ACHN (cell line): ENCODE measurements at places on chromosomes 5 and 9.

DNA sequence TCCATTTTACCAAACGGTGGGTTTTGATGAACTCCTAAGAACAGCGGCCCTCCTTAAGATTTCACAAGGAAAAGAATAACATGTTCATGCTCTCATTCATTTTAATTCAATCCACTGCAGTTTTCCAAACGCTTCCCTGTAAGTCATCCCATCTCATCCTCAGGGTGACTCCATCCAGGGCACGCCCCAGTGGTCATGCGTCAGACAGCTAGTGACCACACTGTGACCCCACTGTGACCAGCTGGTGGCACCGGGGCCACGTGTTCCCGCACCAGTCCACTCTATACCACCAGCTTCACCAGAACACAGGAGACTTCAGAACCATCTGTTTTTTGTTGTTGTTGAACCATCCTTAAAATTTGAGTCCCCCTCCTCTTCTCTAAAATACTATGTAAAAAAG lies 14.3 kb downstream of the ATPSCKMT start:
- DNase-seq = peak; percentile 75

- DNase-seq = no peak
Measured at GRCh38 chr9:28542928-28543327, 969.6 kb upstream of the C9orf72 start.

- DNase-seq = no peak
Measured at GRCh38 chr9:83420486-83420885, 117.7 kb downstream of the FRMD3 start.

DNA sequence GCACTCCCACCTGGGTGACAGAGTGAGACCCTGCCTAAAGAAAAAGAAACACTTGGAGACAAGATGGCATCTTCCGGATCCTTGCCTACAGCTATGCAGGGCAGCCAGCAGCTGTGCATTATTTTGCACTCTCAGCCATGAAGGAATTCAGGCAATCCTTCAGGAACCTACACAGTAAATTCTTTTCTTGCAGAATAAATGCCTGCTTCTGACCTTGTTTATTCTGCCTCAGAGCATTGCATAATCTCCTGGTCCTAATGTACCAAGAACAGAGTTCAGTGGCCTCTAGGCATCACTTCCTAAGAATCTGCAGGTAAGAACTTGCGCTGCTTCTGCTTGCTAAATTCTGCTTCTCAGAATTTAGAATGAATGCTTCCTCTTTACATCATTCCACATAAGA lies 16.8 kb downstream of the GLDC start:
- no peak for DNase-seq

DNA sequence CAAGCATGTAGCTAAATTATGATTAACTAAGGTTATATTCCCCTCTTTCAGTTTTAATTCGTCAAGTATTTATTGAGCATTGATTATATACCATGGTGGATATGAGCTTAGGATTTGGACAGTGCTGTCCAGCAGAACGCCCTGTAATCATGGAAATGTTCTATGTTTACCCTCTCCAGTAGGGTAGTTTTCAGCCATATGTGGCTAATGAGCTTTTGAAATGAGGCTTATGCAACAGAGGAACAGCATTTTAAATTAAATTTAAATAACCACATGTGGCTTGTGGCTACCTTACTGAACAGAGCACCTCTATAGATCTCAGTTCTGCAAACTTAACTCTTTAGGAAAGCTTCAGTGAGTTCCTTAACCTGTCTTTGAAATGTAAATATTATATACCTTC lies 59.1 kb downstream of the JMY start:
- DNase-seq = no peak

DNA sequence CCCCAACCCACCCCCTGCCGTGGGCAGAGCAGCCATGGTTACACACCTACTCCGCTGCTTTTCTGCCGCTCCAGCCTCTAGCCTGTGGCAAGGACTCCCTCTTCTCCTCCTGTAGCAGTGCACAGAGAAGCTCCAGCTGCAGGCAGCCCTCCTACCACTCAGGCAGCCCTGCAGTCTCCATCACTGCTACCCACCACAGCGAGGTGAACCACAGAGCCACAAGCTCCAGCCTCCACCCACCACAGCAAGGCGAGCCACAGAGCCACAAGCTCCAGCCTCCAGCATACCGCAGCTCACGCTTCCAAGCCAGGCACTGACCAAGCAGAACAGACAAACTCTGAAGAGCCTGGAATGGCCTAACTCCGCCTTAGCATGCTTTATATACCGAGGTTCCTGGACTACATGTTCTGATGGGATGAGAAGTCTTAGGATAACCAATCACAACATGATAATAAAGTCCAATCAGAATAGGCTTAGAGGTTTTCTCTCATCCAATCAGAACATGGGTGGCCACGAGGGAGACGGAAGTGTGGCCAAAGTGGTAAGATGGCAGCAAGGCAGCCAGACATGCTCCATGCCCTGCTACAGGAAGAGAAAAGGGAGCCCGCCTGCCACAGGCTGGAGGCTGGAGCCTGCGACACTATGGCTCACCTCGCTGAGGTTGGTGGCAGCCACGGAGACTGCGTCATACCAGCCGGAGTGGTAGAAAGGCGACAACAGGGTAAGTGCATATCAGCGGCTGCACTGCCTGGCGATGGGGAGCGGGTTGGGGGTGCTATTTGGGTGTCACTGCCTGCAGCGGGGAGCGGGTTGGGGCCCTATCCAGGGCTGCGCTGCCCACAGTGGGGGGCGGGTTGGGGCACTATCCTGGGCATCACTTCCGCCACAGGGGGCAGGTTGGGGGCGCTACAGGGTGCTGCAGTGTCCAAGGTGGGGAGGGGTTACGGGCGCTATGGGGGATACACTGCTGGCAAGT lies 75.8 kb upstream of the PCAT7 start:
- no peak for DNase-seq

GRCh38 chr5:148205044-148205806 lies 2.4 kb downstream of the SPINK6 start:
- no peak for DNase-seq

GRCh38 chr5:493758-494157 lies 30.5 kb downstream of the SLC9A3 start:
- no peak for DNase-seq

GRCh38 chr5:77431719-77432118 lies 60.4 kb downstream of the WDR41 start:
- no peak for DNase-seq

DNA sequence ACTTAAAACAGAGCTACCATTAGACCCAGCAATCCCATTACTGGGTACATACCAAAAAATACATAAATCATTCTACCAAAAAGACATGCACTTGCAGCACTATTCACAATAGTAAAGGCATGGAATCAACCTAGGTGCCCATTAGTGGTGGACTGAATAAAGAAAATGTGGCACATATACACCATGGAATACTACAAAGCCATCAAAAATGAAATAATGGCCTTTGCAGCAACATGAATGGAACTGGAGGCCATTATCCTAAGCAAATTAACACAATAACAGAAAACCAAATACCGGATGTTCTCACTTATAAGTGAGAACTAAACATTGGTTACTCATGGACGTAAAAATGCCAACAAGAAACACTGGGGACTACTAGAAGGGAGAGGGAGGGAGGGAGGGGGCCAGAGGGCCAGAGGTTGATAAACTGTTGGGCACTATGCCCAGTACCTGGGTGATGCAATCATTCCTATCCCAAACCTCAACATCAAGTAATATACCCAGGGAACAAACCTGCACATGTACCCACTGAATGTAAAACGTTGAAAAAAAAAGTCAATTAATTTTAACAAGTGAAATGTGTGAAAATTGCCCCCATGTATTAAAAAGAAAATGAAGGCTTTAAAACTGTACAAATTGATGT lies 24.5 kb upstream of the GPR150 start:
- DNase-seq = no peak

DNA sequence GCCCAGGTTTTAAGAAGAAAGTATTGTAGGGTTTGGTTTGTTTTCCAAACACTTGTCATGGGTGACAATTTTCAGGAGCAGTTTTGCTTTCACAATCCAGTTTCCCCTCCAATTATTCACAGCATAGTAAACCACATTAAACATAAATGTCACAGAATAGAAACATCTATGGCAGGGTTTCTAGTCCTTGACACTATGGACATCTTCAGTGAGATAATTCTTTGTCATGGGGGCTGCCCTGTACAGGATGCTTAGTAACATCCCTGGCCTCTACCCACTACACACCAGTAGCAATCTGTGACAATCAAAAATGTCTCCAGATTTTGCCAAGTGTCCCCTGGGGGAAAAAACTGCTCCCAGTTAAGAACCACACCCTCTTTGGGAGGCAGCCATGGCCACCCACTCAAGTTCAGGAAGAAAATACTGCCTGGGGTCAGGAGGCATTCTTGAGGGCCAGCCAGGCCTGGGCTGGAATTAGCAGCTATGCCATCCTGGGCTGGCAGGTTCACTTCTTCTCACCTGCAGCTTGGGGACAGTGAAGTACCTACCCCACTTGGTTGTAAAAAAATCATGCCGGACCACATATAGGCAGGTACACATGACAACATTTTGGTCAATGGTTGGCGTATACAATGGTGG lies 116.3 kb downstream of the HSD17B3 start:
- DNase-seq = no peak

- no peak for DNase-seq
Measured at GRCh38 chr9:126663661-126664072, 49.9 kb downstream of the LMX1B start.

DNA sequence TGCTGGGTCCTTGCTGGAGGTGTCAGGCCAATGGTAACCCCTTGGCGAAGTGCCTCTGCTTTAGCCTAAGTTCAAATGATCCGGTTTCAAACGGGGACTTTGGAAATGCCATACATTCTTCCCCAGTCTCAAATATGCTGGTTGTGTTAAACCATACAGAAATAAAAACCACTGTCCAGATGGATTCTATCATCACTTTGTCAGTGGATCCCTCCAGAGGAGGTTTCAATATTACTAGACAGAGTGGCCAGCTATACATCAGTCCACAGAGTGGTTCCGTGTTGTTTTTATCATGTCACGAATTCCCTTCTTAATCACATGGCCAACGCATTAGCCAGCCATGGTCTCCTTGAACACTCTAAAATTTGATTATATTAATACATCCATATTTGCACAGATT lies 7.3 kb upstream of the RANBP17 start:
- DNase-seq = no peak

DNA sequence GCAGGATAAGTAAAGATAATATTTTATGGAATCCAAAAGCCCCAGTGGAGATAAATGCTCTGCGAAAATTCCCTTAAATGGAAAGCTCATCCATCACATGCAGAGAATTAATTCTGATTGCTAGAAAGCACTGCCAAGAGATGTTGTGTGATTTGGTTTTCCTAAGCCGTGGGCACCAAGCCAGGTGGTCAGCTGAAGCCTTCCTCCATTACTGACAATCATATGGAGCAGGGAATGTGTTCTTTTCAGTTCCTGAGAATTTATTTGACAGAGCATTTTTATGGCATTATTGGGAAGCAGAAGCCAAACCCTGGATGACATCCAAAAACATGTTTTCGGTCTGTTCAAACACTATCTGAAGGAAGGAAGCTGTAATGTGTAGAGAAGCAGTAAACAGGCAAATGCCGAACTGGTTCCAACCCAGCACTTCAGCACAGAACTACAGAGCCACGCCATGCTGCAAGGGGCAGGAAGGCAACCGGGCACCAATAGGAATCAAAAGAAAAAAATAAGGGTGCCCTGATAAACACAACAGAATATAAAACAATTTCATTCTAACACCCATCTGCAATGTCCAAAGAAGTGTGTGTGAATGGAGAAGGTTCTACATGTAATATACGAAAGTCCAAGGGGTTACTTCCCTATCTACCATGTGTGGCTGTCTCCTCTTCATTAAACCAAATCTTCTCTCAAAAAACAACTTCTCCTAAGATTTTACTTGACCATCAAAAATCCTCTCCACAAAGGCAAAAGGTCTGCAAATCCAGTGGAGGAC lies 12.3 kb downstream of the ARSB start:
- no peak for DNase-seq

DNA sequence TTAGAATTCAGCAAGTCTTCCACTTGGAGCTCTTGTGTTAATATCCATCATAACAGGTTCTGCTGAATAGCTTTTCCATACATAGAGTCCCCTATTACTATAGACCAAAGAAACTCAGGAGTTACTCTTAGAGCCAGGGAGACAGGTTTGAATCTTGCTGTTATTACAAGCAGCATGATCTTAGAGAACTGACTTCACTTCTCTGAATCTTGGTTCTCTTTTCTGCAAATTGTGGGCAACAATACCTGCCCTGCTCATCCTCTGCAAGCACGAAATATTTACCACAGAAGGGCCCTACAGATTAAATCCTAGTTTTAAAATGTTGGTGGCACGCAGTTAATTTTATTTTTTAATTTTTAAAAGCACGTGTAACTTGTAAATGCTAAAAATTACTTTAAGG lies 111.7 kb downstream of the TLR4 start:
- DNase-seq = no peak

DNA sequence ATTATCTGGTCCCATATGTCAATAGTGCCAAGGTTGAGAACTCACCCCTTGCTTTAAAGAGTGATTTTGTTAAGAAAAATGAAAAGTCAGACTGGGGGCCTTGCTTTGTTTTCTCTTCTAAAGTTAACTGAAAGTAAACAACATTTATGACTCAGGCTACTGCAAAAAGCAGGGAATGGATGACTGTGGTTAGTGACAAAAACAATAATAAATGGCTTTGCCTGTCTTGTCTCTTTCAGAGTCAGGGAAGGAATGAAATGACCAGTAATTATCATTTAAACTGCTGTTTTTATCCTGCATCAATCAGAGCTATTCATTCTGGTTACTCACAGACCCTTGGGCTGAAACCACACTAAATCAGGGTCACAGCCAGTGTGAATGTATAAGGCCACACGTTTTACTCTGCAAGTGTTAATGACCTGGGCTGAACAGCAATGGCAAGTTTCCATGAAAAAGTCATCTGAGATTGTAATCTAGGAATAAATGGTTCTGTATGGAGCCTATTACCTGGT lies 112.2 kb downstream of the ZNF608 start:
- no peak for DNase-seq

DNA sequence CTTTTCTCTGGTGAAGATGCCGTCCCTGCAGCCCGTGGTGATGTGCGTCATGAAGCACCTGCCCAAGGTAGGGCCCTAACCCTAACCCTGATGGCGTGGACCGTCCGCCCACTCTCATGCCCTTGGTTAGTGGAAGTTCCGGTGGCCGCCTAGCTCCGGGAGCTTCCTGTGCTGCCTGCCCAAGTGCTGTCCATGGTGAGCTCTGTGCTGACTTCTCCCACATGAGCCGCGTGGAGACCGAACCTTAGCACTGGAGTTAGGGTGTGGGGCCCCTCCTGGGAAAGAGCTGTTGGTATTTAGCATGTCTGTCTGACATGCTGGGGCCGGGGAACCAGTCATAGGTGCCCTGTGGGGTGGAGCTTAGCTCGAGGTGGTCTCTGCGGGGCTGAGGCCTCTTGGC lies 1.2 kb downstream of the NELFB start:
- DNase-seq = no peak

DNA sequence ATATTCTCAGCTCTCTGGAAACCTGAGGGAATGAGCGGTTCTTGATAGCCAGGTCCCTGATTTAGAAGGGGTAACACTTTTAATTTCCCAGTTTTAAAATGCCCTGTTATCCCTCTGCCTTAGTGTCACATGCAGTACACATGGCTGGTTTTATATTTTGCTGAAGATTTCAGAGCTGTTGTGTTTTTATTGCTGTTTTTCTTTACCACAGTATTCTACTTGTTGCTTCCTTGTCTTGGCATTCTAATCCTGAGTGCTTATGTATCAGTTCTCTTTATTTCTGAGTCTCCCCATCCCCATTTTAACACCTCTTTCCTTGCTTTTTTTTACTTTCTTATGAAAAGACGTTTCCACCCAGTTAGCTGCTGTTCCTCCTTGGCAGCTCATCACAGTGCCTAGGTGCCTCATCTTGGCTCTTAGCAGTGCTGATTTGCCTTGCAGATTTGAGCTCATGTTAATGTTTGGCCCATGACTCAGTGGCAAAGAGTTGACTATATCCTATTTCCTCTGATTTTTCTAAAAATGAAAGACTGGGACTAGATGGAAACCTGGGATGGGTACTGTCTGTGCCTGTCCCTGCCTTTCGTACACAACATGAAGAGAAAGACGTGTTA lies 3.7 kb downstream of the MTRR start:
- DNase-seq = peak; percentile 65
